CD4-positive, alpha-beta T cell treated with Interleukin-15 for 1 hour (primary cell): ENCODE measurements at places on chromosomes 7 and 10.

DNA sequence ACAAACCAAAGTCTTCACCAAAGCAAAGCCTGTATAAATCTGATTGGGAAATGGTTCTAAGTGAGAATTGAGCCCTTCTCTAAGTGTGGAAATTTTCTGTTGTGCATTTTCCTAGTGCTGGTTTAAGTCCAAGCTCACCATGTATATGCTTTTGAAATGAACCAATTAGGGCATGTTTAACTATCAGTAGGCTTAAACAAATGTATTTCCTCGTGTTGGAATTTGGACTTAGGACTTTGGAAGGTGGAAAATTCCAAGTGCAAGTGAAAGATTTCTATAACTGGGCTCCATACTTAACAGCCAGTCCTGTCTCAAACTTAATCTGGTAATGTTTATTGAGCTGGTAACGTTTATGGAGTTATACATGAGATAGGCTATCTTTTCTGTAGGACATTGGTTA, 28.5 kb downstream of the CCNY start:
- DNase-seq: no peak

- no peak for DNase-seq
These were observed 227.9 kb upstream of the SHH start for GRCh38 chr7:156039971-156040677.

- DNase-seq: peak; percentile 40
These were observed 12.0 kb upstream of the GSAP start for GRCh38 chr7:77427996-77428603.

GRCh38 chr10:72331575-72332422, 22.9 kb downstream of the DNAJB12 start:
- peak; percentile 97 for DNase-seq

DNA sequence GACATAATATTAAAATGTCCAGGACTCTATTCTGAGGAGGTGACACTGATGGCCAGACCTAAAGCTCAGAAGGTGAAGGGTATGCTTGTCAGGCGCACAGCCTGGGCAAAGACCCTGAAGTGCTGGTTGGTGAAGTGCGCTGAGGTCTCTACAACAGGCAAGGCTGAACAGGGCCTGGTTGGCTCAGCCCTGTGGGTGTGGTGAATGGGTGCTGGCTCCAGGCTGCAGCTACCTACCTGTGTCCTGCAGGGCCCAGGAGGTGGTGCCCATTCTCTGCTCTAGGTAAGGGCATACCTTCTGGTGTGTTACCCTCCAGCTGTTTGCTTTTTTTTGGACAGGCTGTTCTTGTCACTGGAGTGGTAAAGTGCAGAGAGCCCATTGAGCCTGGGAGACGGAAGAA, 85.1 kb downstream of the RAMP3 start:
- DNase-seq: no peak

GRCh38 chr10:116385994-116386809, 41.4 kb upstream of the PNLIPRP3 start:
- DNase-seq: no peak

GRCh38 chr7:3730276-3730675, 429.2 kb downstream of the SDK1 start:
- DNase-seq: no peak

GRCh38 chr7:66896441-66896840, 24.6 kb upstream of the TMEM248 start:
- no peak for DNase-seq

GRCh38 chr7:135537905-135538304, 19.8 kb upstream of the NUP205 start:
- DNase-seq: no peak

GRCh38 chr7:83921941-83922607, 272.5 kb downstream of the SEMA3A start:
- no peak for DNase-seq
